ENCODE measurements at places on chromosomes 7 and 10. TPM values are rescaled to one million over a fixed set of nuclear protein-coding genes. Genes with fewer than 3 reads are reported as not detected.

GRCh38 chr7:134744569-134744968 lies 34.9 kb upstream of the CALD1 start:
- peak; percentile 44 for DNase-seq

DNA sequence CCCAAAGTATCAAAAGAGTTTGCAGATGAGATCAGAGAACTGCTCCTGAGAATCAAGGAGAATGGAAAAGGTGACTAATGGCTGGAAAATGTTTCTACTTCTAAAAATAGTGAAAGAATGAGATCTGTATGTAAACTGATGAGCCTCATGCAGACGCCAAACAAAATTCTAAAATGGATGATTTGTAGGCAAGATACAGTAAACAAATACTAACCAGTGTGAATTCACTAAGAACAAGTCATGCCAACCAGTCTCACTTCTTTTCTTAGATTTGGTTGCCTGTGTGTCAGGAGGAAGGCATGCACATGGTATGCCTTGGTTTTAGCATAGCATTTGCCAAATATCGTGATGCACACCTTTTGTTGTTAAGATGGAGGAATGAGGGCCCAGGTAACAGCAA lies 94.9 kb upstream of the PIK3CG start:
- peak; percentile 98 for DNase-seq

DNA sequence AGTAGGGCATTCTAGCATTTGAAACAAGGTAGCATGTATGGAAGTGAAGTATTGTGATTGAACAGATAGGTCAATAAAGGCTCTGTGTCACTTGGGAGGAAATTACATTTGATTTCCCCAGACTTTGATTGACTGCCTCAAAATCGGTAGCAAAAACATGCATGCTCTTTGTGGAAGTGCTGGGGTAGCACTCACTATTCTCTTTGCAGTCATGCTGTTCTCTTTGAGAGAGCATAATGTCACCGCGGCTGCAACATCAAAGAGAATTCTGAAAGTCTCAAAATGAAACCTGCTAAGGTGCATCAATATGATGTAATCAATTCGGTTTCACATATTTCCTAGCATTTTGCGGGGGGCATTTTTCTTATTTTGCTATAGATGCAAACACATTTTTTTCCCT lies 64.2 kb downstream of the ARMC3 start:
- no peak for DNase-seq

GRCh38 chr10:46234026-46234425 lies 52.8 kb upstream of the ANTXRL start:
- DNase-seq: no peak

- no peak for DNase-seq
These were observed 42.7 kb upstream of the LAMB1 start for GRCh38 chr7:108045669-108046068.

DNA sequence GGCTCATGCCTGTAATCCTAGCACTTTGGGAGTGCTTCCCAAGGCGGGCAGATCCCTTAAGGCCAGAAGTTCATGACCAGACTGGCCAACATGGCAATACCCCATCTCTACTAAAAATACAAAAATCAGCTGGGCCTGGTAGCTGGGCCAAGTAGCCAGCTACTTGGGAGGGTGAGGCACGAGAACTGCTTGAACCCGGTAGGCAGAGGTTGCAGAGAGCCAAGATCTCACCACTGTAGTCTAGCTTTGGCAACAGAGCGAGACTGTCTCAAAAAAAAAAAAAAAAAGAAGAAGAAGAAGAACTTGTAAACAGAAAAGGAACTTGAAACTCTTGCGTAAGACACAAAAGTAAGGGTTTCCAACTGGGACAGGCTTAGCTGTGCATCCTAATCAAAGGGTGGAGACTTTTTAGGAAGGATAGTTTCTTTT lies 5.6 kb upstream of the IFIT2 start:
- DNase-seq: peak; percentile 56

DNA sequence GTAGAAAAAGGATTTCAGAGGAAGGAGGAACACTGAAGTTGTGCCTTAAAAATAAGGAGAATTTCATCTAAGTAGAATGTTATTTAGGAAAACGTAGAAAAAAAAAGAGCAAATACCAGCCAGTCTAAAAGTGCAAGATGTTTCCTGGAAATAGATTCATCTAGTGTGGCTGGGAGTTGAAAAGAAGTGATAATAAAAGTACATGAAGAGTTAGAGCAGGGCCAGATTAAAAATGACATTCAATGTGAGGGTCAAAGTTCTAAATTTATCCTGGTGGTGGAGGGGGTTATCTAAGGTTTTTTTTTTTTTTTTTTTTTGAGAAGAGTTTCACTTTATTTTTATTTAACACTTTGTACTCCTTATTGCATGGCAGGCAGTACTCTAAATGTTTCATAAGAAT lies 289.3 kb downstream of the MDFIC start:
- no peak for DNase-seq

DNA sequence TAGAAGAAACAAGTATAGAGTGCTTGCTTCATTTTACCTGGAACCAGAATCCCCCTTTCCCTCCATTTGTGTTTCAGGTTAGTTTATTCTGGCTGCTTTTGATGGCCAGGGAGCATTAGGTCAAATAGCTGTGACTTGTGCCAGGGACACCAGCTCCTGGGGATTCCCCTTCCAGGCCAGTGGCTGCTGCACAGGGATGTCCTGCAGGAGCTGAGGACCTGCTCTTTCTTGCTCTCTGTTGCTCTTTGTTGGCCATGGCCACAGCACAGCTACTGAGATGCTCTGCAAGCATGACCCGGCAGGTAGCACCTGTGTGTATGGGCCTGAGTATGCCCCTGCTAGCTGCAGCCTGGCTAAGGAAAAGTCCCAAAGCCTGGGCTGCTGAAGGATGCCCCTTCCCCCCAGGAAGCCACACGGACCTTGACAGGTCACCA lies 208.9 kb downstream of the EBF3 start:
- DNase-seq: no peak

- DNase-seq: peak; percentile 33
These were observed 78.6 kb upstream of the ARMC3 start for GRCh38 chr10:22849077-22849805.

GRCh38 chr7:134444198-134444960 lies 14.5 kb downstream of the AKR1B1 start:
- no peak for DNase-seq

GRCh38 chr7:106329971-106330733 lies 45.4 kb upstream of the NAMPT start:
- peak; percentile 82 for DNase-seq

DNA sequence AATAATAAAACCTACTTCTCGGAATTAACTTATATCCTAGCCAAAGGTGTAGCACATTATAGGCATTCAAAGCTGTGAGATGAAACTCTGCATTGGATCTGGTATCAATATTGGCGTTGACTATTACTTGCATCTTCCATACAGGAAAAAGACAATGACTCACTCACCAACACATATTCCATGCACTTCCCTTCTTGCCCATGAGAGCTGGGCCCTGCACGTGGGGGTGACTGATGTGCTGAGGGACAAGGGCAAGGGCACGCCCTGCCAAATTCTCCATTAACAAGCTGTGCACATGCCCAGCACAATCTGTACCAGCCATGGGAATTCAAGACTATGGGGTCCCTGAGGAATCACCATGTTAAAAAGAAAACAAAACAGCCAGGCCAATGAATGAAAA lies 188.1 kb upstream of the PDE1C start:
- peak; percentile 5 for DNase-seq

DNA sequence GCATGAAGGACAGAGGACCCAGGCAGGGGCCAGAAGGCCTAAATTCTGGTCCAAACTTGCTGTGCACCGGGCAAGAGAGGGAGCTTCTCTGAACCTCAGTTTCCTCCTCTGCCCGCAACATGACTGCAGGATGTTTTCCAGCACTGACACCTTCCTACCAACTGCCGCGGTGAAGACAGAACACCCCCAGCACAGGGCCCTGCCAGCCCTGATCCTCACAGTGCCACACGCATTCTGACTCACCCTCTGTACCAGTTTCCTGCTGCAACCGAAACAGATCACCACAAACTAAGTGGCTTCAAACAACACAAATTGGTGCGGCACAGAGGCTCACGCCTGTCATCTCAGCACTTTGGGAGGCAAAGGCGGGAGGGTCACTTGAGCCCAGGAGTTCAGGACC lies 18.1 kb downstream of the MAD1L1 start:
- DNase-seq: peak; percentile 21

DNA sequence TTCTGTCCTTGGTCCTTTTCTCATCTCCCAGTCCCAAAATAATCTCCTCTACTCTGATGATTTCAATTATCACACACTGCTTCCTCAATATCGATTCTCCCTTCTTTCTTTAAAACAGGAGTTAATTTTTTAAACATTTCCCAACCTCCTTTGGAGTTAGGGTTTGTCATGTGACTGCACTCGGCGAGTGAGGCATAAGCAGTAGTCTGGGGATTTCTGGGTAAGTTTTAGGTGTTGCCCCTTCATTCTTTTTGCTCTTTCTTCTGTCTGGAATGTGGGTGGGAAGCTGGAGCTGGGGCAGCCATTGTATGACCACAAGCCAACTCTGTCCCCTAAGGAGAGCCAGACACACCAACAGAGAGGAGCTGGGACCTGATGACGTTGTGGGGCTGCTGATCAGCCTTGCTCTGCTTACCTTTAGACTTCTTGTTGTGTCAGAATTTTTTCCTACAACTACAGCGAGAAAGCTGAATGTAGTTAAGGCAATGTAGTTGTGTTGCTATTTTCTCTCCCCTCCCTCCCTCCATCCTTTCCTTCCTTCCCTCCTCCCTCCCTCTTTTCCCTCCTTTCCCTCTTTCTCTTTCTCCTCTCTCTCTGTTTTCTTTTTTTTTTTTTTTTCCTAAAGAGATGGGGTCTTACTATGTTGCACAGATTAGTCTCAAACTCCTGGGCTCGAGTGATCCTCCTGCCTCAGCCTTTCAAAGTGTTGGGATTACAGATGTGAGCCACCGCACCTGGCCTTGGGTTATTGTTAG lies 6.5 kb upstream of the TSPAN14 start:
- DNase-seq: no peak

DNA sequence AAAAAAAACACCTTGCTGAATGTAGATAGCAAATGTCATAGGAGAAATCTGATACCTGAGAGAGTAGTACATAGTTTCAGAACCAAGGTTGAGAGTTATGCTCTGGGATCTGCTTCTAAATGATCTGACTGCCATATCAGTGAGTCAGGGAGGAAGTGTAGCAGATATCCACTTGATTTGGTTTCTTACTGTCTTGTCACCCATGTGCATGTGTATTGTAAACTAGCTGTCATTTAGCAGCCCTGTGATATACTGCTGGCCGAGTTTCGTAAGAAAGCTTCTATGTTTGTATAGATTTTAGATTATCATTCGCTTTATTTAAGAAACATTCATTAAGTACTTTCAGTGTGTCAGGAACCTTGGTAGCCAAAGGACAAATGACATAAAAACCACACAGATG lies 42.0 kb downstream of the SP4 start:
- peak; percentile 2 for DNase-seq

GRCh38 chr10:48636231-48636630 lies 31.4 kb upstream of the ARHGAP22 start:
- no peak for DNase-seq

DPYSL4 gene
- total RNA-seq: 6.0 TPM

KNDC1 gene
- total RNA-seq: not detected

CALHM1 gene
- not detected for total RNA-seq

ABLIM1 gene
- total RNA-seq: 5.8 TPM

INSYN2A gene
- 0.79 TPM for total RNA-seq

ZNF32 gene
- 34.2 TPM for total RNA-seq

PDSS1 gene
- 8.4 TPM for total RNA-seq

GRM8 gene
- total RNA-seq: not detected

MMP21 gene
- 0.05 TPM for total RNA-seq

Measured in M059J (cell line).